Fibroblast of lung (primary cell): ENCODE measurements at places on chromosomes 16 and 17. TPM values are rescaled to one million over a fixed set of nuclear protein-coding genes. Genes with fewer than 3 reads are reported as not detected.

The WNT9B gene
- not detected in 2 replicates for total RNA-seq

The KRT17 gene
- total RNA-seq: 0.26 and 0.50 TPM in 2 replicates

The UBALD1 gene
- 3.6 and 4.4 TPM in 2 replicates for total RNA-seq

The KRT20 gene
- not detected in 2 replicates for total RNA-seq

The HOXB3 gene
- 15.7 and 28.6 TPM in 2 replicates for total RNA-seq

The CDH1 gene
- under 0.01 TPM in 1 of 2 replicates, not detected in the other for total RNA-seq

The LDHD gene
- 1.0 and 4.5 TPM in 2 replicates for total RNA-seq

The ADAD2 gene
- total RNA-seq: not detected in 2 replicates

The HOXB4 gene
- total RNA-seq: 6.2 and 8.9 TPM in 2 replicates

The GPS1 gene
- total RNA-seq: 67.0 and 76.6 TPM in 2 replicates

The SEZ6L2 gene
- 1.8 and 2.6 TPM in 2 replicates for total RNA-seq

The DCAF7 gene
- total RNA-seq: 10.0 and 13.9 TPM in 2 replicates

The QPRT gene
- total RNA-seq: 53.7 and 94.0 TPM in 2 replicates

The CDRT4 gene
- total RNA-seq: 0.77 and 2.3 TPM in 2 replicates

The TANGO6 gene
- 22.6 and 29.9 TPM in 2 replicates for total RNA-seq

The ETV4 gene
- 0.33 and 0.51 TPM in 2 replicates for total RNA-seq

The VMO1 gene
- 0.33 and 1.5 TPM in 2 replicates for total RNA-seq

The PHOSPHO1 gene
- under 0.01 and 0.17 TPM in 2 replicates for total RNA-seq

The ZDHHC7 gene
- 88.6 and 135 TPM in 2 replicates for total RNA-seq

The RASD1 gene
- 0.26 and 2.6 TPM in 2 replicates for total RNA-seq

The MPP2 gene
- 1.3 and 2.1 TPM in 2 replicates for total RNA-seq

The SCGB1C2 gene
- not detected in 2 replicates for total RNA-seq

The HSD17B2 gene
- 0.33 TPM in 1 of 2 replicates, not detected in the other for total RNA-seq

The CIITA gene
- 0.51 and 0.66 TPM in 2 replicates for total RNA-seq

The LAT gene
- 0.26 and 0.50 TPM in 2 replicates for total RNA-seq

The NPB gene
- total RNA-seq: 0.51 and 0.83 TPM in 2 replicates

The LITAFD gene
- total RNA-seq: not detected in 2 replicates

The PRAC2 gene
- total RNA-seq: not detected in 2 replicates

The GNGT2 gene
- total RNA-seq: not detected in 2 replicates

The HES7 gene
- under 0.01 TPM in 1 of 2 replicates, not detected in the other for total RNA-seq

The CAMKK1 gene
- total RNA-seq: 1.8 and 2.5 TPM in 2 replicates

The CRHR1 gene
- not detected in 2 replicates for total RNA-seq

The CD300A gene
- total RNA-seq: not detected in 2 replicates

The C16orf89 gene
- 5.9 and 9.8 TPM in 2 replicates for total RNA-seq

The CHST6 gene
- total RNA-seq: 0.17 and 0.26 TPM in 2 replicates

The NR1D1 gene
- 1.8 and 5.3 TPM in 2 replicates for total RNA-seq

The TMEM100 gene
- total RNA-seq: 1.7 and 2.6 TPM in 2 replicates

The THUMPD1 gene
- total RNA-seq: 54.3 and 72.9 TPM in 2 replicates

The CHD9NB gene
- 3.6 and 5.3 TPM in 2 replicates for total RNA-seq

The KRT24 gene
- total RNA-seq: not detected in 2 replicates

The CES5A gene
- total RNA-seq: not detected in 2 replicates

The CCL7 gene
- total RNA-seq: 0.33 and 0.51 TPM in 2 replicates
